ENCODE measurements at places on chromosomes 11 and 22.

DNA sequence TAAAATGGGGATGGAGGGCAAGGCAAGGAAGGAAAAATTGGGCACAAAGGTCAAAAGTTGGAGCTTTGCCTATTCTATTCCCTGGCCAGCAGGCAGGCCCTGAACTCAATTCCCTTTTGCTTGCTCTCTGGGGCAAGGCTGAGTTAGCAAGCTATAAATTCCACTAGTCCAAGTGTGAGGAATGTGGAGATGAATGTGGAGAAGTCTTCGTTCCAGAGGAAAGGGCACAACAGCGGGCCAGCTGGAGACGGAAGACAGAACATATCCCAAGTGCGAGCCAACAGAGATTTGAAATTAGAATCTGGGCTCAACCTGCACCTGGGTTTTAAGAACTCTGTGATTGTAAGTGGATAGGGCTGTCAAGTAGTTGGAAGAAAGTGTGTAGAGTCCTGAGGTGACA lies 29.5 kb upstream of the FZD4 start:
- no peak overlapping the region for H3K27ac ChIP-seq
- no peak overlapping the region for H3K4me3 ChIP-seq
- no peak for ATAC-seq
- H3K4me1 ChIP-seq, result no peaks in the 10 kb centered on the region

GRCh38 chr11:6468712-6469495 lies 4.8 kb downstream of the TRIM3 start:
- peaks cover 6% of the 10 kb centered on the region for H3K36me3 ChIP-seq
- ATAC-seq, result peak; percentile 23
- no peak overlapping the region for H3K27ac ChIP-seq
- H3K4me3 ChIP-seq, result no peak overlapping the region

DNA sequence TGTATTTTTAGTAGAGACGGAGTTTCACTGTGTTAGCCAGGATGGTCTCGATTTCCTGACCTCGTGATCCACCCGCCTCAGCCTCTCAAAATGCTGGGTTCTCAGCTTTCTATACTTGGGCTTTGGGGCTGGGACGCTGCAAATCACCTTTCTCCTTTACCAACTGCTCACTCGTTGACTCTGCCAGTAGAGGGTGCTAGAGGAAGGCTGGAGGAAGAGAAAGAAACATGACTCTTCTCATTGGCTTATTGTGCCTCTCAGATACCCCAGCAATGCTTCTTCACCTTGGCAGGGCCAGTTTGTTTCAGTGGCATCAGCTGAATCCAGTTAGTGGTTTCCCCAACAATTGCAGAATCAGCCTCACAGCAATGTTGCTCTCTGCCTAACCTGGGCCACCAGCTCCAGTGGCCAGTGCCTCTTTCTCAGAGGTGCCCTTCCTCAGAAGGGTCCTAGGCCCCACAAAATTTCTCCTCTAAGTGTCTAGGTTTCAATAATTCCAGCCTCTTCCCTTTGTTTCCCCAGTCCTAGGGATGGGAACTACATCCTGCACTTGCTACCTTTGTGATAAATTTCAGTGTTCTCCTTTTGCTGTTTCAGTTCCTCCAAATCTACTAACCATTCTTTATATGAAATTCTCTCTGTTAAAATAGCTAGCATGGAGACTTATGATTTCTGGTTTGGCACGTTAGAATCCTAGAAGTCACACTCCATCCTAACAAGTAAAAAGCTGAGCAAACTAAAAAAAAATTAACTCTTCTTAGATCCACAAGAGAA lies 71.5 kb upstream of the VSTM5 start:
- H3K27me3 ChIP-seq, result peaks cover 46% of the 10 kb centered on the region
- no peak for ATAC-seq
- H3K4me1 ChIP-seq, result no peaks in the 10 kb centered on the region
- no peak overlapping the region for H3K4me3 ChIP-seq

DNA sequence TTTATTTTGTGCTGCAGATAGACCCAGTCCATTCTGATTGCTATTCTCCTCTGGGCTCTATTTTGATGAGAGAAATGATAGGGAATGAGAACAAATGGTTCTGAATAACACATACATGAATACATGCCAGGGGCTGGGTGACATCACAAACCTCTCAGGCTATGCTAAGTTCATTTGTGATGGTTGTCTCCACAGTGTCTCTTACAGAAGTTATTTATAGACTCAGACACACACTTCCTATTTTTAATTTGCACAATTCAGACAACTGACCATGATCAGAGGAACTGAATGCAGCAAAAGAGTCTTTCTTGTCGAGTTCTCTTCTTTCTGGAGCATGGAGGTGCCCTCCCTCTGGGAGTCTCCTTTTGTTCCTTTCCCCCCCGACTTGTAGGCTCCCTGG lies 991.7 kb downstream of the OPCML start:
- no peaks in the 10 kb centered on the region for H3K4me1 ChIP-seq
- no peak overlapping the region for H3K27ac ChIP-seq
- no peak overlapping the region for H3K4me3 ChIP-seq

- peak; percentile 31 for ATAC-seq
- H3K27ac ChIP-seq, result no peak overlapping the region
- peaks cover 33% of the 10 kb centered on the region for H3K27me3 ChIP-seq
Measured at GRCh38 chr11:103601225-103601846, 435.1 kb upstream of the DDI1 start.

- H3K27me3 ChIP-seq, result peaks cover 23% of the 10 kb centered on the region
- no peaks in the 10 kb centered on the region for H3K36me3 ChIP-seq
- H3K4me1 ChIP-seq, result no peaks in the 10 kb centered on the region
- H3K4me3 ChIP-seq, result no peak overlapping the region
Measured at GRCh38 chr11:86861810-86862209, 61.5 kb downstream of the PRSS23 start.

DNA sequence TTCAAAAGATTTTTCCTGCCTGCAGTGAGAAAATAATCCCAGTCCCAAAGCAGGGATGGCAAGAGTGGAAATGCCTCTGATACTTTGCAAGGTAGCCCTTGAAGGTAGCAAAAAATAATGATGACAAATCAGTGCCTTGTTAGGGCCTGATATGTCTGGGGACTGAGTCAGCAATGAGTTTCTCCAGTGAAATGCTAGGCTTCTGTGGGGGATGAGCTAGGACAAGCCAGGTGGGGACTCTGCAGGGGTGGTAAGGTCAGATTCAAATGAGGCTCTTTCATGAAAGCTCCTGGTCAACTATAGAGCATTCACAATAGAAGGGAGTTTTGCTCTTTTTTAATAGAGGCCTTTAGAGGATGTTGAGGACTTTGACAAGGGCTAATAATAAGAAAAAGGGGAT lies 77.7 kb downstream of the ME3 start:
- H3K4me3 ChIP-seq, result no peak overlapping the region
- no peaks in the 10 kb centered on the region for H3K36me3 ChIP-seq

DNA sequence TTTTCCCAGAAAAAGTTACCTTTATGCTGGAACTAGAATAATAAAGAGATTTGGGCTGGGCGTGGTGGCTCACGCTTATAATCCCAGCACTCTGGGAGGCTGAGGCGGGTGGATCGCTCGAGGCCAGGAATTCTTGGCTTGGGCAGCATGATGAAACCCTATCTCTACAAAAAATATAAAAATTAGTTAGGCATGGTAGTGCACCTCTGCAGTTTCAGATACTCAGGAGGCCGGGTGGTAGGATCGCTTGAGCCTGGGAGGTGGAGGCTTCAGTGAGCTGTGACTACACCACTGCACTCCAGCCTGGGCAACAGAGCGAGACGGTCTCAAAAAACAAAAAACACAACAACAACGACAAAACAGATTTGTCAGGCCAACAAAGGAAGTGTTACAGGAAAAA lies 119.3 kb upstream of the OR9Q1 start:
- no peak for ATAC-seq
- peaks cover 16% of the 10 kb centered on the region for H3K27me3 ChIP-seq
- H3K27ac ChIP-seq, result no peak overlapping the region
- no peaks in the 10 kb centered on the region for H3K36me3 ChIP-seq
- H3K4me3 ChIP-seq, result no peak overlapping the region

GRCh38 chr11:20608934-20609333 lies 9.5 kb downstream of the SLC6A5 start:
- no peak for ATAC-seq
- H3K4me1 ChIP-seq, result peaks cover 6% of the 10 kb centered on the region
- peaks cover 55% of the 10 kb centered on the region for H3K27me3 ChIP-seq
- no peak overlapping the region for H3K4me3 ChIP-seq
- H3K36me3 ChIP-seq, result no peaks in the 10 kb centered on the region
- H3K27ac ChIP-seq, result no peak overlapping the region

DNA sequence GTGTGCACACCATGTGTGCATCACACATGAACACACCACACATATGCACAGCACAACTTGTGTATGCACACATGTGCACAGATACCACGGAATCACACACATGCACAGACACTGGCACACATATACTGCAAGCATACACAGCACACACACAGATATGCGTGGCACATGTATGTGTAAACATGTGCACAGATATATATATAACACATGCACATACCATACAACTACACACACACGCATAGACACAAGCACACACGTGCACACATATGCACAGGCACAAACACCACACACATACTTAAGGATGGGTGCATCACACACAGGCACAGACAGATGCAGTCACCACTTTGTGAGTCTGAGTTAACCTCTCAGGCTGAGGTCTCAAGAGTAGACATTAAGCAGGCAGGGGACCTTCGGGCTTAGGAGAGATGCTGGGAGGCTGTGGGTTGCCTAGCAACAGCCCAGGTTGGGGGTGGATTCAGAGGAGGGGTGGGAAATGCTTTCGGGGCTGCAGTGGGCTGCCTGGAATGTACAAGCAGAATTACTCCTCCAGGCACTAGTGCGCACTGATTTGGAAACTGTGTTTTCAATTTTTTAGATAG lies 82.9 kb downstream of the MYO18B start:
- H3K27ac ChIP-seq, result no peak overlapping the region

GRCh38 chr11:89405629-89406028 lies 85.5 kb downstream of the NOX4 start:
- no peaks in the 10 kb centered on the region for H3K36me3 ChIP-seq
- H3K27me3 ChIP-seq, result no peaks in the 10 kb centered on the region
- H3K27ac ChIP-seq, result no peak overlapping the region
- no peaks in the 10 kb centered on the region for H3K4me1 ChIP-seq

DNA sequence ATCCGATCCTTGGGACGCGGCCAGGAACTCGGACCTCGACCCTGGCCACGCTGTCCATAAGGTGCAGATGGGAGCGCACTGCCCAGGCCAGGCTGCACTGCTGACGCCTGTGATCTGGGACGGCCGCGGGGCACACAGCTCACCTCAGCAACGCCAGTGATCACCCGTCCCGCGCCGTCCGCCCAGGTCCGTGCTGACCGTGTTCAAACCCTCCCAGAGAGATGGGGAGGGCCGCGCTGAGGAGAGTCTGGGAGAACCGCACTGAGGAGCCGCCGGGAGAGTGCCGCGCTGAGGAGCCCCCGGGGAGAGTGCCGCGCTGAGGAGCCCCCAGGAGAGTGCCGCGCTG lies 636 bp downstream of the KCNQ1OT1 start:
- H3K4me3 ChIP-seq, result peak overlapping the region; percentile 80
- H3K27ac ChIP-seq, result peak overlapping the region; percentile 68
- no peaks in the 10 kb centered on the region for H3K27me3 ChIP-seq
- peak; percentile 8 for ATAC-seq

DNA sequence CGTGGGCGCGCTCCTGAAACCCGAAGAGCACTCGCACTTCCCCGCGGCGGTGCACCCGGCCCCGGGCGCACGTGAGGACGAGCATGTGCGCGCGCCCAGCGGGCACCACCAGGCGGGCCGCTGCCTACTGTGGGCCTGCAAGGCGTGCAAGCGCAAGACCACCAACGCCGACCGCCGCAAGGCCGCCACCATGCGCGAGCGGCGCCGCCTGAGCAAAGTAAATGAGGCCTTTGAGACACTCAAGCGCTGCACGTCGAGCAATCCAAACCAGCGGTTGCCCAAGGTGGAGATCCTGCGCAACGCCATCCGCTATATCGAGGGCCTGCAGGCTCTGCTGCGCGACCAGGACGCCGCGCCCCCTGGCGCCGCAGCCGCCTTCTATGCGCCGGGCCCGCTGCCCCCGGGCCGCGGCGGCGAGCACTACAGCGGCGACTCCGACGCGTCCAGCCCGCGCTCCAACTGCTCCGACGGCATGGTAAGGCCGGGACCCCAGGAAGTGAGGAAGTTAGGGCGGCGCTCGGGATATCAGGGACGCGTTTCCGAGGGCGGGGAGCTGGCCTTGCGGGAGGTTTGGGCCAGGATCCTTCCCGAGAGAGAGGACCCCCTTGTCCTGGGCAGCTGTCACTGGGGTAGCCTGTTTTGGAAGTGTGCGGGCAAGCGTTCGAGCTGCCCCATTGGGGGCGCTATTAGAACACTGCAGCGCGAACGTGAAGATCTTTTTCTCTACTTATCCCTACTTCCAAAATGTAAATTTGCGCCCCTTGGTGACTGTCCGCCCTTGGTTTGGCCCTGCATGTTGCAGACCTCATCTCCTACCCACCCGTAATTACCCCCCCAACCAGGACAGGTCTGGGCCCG lies 796 bp downstream of the MYOD1 start:
- no peak overlapping the region for H3K27ac ChIP-seq
- H3K4me3 ChIP-seq, result no peak overlapping the region
- no peak for ATAC-seq
- H3K36me3 ChIP-seq, result no peaks in the 10 kb centered on the region

DNA sequence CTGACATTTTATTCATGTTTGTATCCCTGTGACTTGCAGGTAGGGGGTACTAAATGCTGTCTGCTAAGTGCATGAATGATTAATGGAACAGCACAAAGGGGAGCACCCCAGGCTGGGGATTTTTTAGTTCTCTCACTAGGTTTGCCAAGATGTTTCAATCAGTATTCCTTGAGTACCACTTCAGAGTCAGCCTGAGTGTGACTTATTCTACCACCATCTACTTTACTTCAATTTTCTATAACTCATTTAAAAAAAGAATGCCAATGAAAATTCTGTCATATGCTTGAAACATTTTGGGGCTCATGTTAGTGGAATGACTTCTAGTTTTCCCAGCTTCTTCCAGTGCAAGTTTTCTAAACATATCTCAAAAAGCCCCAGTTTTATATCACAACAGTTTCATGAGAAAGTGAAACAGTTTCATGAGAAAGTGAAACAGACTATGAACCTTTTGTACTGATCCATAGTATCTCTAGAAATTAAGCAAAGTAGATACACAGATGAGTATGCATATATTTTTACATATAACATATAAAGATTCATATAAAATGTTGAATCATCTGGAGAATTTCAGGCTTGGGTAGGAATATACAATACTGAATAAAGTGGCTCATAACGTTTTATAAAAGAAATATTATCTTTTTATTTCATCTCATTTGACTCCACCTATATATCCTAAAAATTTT lies 252.4 kb downstream of the GRM5 start:
- no peaks in the 10 kb centered on the region for H3K27me3 ChIP-seq
- no peaks in the 10 kb centered on the region for H3K4me1 ChIP-seq
- ATAC-seq, result peak; percentile 38

DNA sequence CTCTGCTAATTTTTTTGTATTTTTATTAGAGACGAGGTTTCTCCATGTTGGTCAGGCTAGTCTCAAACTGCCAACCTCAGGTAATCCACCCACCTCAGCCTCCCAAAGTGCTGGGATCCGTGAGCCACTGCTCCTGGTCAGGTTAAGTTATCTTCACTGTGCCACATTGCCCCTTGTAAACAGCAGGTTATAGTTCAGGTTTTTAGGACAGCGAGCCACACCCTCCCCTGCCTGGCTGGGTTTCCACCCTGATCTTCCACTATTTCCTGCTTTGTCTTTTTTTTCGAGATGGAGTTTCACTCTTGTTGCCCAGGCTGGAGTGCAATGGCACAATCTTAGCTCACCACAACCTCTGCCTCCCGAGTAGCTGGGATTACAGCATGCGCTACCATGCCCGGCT lies 16.1 kb downstream of the ACO2 start:
- no peak overlapping the region for H3K27ac ChIP-seq
- no peaks in the 10 kb centered on the region for H3K27me3 ChIP-seq
- H3K4me1 ChIP-seq, result peaks cover 18% of the 10 kb centered on the region
- H3K4me3 ChIP-seq, result no peak overlapping the region
- no peak for ATAC-seq
- peaks cover 5% of the 10 kb centered on the region for H3K36me3 ChIP-seq

All from activated T-helper 17 cell treated with anti-CD3 and anti-CD28 coated beads, Interleukin-2, amount 50 U/mL, for 72 hours (primary cell).